Thymus (tissue), 14 donors: ENCODE measurements at places on chromosomes 5 and 9. TPM values are rescaled to one million over a fixed set of nuclear protein-coding genes. Genes with fewer than 3 reads are reported as not detected.

MEIKIN gene
- total RNA-seq = 0.14 TPM

DNA sequence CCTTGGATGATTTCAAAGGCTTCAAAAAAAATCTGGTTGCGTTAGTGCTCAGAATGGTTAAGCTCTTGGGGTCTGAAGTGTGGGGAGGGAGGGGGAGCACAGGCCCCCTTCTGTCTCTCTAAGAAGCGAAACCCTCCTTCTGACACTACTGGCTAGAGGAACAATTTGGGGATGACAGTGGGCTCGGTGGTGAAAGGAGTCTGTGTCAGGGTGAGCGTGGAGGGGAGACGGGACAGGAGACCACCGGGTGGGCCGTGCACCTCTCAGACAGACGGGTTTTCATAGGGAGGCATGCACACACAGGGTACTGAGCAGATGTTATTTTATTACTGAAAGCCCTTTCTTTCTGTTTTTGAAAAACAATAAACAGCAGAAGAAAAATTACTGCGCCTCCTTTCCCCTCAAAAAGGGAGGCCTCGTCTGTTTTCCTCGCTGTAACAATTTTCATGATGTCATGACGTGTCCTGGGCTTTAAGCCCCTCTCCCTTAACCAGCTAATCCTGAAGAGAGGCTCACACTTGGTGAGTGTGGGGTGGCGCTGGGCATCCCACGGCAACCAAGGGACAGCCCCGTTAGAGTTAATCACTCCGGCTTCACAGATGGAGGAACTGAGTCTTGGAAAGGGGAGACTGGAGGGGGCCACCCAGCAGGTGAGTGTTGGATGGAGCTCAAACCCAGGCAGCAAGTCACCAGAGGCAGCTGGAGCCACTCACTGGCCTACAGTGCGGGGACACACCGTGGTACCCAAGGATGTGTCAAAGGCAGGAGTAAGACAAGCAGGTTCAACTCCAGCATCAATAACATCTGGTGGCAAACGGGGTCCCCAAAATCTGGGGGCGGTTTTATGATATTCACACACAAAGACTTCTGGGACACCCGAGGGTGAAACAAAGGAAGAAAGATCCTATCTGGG, 53.4 kb downstream of the PTCH1 start:
- H3K27ac ChIP-seq = peak overlapping the region; percentile 59
- DNase-seq = no peak
- peaks cover 48% of the 10 kb centered on the region for H3K27me3 ChIP-seq

- no peaks in the 10 kb centered on the region for H3K27me3 ChIP-seq
- DNase-seq = no peak
- no peak overlapping the region for H3K27ac ChIP-seq
- H3K4me3 ChIP-seq = no peak overlapping the region
- no peaks in the 10 kb centered on the region for H3K36me3 ChIP-seq
Measured at GRCh38 chr5:131245948-131246347, 17.9 kb upstream of the CDC42SE2 start.

- peaks cover 23% of the 10 kb centered on the region for H3K4me1 ChIP-seq
- H3K27me3 ChIP-seq = peaks cover 48% of the 10 kb centered on the region
- H3K36me3 ChIP-seq = no peaks in the 10 kb centered on the region
- H3K4me3 ChIP-seq = no peak overlapping the region
- DNase-seq = no peak
- H3K27ac ChIP-seq = no peak overlapping the region
Measured at GRCh38 chr9:124768334-124768733, 2.8 kb downstream of the NR6A1 start.

DNA sequence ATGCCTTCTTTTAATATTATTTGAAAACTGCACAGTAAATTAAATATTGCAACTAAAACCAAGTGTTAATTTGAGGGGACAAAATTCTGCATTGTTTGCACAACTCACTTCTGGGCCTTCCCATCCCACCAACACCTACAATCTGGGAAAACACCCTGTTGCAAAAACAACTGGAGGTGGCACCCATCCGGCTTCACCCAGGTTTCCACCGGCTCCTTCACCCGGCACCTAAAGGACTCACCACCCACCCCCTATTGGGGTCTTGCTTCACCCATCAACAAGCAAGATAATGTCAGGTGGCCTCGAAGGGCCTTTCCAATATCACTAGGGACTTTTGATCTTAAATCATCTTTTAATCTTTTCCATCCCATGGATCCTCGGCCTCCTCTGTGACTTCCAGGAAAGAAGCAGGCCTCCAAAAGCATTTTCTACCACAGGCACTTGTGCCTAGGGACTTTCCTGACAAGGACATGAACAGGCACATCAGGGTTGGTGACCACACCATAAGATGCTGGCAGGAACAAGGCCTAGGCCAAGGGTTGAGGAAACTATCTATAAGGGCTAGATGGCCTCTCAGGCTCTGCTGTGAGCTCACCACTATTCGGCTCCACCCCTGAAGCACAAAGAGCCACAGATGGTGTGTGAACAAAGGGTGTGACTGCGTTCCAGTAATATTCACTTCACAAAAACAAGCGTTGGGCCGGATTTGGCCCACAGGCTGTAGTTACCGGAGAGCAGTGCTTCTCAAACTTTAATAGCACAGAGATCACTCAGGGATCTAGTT, 205.1 kb downstream of the AUH start:
- no peak overlapping the region for H3K27ac ChIP-seq
- no peaks in the 10 kb centered on the region for H3K27me3 ChIP-seq
- H3K4me3 ChIP-seq = no peak overlapping the region
- no peaks in the 10 kb centered on the region for H3K36me3 ChIP-seq

CAST gene
- 31.4 TPM for total RNA-seq

DNA sequence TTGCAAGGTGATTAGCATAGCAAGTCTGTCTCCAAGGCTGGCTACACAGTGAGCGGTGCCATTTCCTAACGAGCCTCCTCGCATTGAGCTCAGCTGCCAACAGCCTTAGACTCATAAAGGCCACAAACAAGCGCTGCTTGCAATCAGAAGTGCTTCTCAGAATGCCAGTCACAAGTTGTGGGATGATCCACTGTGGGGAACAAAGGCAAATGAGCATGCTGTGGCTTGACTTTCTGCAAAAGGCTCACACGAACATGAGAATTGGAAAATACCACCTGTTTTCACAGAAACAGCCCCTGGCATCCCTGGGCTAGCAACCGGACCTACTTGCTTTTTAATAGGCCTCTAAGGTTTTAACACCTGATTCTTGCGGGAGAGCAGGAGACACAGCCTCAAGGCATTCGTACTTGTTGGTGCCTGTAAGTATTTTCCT, 215.5 kb downstream of the FANCC start:
- no peak overlapping the region for H3K27ac ChIP-seq
- H3K4me1 ChIP-seq = no peaks in the 10 kb centered on the region
- no peaks in the 10 kb centered on the region for H3K27me3 ChIP-seq

- no peaks in the 10 kb centered on the region for H3K4me1 ChIP-seq
- no peaks in the 10 kb centered on the region for H3K36me3 ChIP-seq
- H3K4me3 ChIP-seq = no peak overlapping the region
- no peak overlapping the region for H3K27ac ChIP-seq
- DNase-seq = no peak
- H3K27me3 ChIP-seq = no peaks in the 10 kb centered on the region
Measured at GRCh38 chr5:179258922-179259730, 86.1 kb downstream of the ADAMTS2 start.

- no peak for DNase-seq
- H3K4me1 ChIP-seq = peaks cover 64% of the 10 kb centered on the region
- H3K27me3 ChIP-seq = no peaks in the 10 kb centered on the region
- H3K27ac ChIP-seq = peak overlapping the region; percentile 99
- H3K4me3 ChIP-seq = peak overlapping the region; percentile 70
Measured at GRCh38 chr5:157269165-157269671, 3.3 kb downstream of the CYFIP2 start.

DNA sequence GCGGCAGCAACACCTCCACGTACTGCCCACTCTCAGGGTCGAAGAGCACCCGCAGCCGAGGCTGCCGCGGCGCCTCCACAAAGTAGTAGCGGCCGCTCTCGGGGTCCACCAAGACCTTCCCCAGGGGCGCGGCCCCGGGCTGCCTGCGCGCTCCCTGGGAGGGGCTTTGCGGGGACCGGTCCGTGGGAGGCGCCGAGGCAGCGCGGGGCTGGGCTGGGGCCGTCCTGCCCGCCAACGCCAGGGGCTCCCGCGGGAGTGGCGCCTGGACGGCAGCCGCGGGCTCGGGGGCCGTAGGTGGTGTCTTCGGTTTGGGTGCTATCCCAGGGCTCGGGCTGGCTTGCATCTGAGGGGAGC, 2.6 kb upstream of the MZB1 start:
- no peak for DNase-seq
- H3K4me3 ChIP-seq = peak overlapping the region; percentile 79
- H3K27ac ChIP-seq = peak overlapping the region; percentile 76
- peaks cover 35% of the 10 kb centered on the region for H3K4me1 ChIP-seq

DNA sequence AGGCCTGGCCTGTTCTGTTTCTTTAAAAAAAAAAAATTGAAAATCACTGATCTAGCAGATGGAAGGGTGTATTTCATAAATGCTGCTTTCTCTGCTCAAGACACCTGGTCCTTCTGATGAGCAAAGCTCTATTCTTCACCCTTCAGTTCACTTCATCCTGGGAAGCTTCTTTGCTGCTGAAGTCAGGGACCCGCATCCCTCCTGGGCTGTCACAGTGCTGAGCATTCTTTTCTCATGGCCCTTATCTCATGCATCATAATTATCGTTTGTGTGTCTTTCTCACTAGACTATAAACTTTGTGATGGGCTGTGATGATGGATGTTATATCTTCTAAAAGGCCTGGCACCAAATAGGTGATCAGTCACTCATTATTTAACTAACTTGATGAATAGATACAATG, 461.0 kb downstream of the GADD45G start:
- H3K4me1 ChIP-seq = no peaks in the 10 kb centered on the region
- no peak for DNase-seq

DNA sequence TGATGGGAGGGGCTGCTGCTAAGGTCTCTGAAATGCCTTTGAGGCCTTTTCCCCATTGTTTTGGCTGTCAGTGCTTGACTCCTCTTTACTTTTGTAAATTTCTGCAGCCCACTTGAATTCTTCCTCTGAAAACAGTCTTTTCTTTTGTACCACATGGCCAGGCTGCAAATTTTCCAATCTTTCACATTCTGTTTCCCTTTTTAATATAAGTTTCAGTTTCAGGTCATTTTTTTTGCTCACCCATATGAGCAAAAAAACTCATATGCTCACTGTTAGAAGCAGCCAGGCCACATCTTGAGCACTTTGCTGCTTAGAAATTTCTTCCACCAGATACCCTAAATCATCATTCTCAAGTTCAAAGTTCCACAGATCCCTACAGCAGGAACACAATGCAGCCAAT, 234.6 kb upstream of the ADRA1B start:
- H3K4me3 ChIP-seq = no peak overlapping the region
- DNase-seq = no peak
- no peaks in the 10 kb centered on the region for H3K4me1 ChIP-seq

DNA sequence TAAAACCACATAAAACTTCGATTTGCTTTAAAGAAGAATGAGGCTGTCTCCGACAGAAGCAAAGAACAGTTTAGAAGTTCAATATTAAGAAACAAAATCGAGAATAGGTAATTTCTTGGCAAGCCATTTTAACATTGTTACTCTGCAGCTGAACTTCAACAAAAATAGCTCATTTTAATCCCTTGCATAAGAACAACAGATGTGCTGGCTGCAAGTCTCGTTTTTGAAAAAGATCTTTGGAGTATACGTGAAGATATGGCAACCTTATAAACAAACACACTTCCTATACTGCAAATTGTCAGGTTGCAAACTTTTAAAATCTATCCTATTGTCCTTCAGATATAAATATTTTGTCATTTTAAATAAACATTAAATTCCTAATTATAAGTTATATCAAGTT, 71.5 kb downstream of the FBN2 start:
- no peak overlapping the region for H3K27ac ChIP-seq
- no peaks in the 10 kb centered on the region for H3K27me3 ChIP-seq
- no peak for DNase-seq
- H3K4me1 ChIP-seq = no peaks in the 10 kb centered on the region
- H3K4me3 ChIP-seq = no peak overlapping the region

DNA sequence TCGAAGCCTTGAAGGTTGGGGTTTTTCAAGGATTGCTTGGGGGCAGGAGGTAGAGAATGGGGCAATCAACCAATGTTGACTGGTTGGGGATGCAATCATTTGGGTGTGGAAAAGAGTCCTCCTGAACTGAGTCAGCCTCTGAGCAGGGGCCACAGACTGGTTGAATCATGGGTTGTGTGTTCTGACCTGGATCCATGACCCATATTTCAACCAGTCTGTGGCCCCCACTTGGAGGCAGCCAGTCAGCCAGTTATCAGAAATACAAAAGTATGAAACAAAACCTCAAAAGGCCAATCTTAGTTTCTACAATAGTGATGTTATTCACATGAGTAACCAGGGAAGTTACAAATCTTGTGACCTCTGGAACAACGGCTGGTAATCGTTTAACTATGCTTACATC, 81.4 kb upstream of the RANBP6 start:
- no peak overlapping the region for H3K27ac ChIP-seq
- no peaks in the 10 kb centered on the region for H3K27me3 ChIP-seq
- DNase-seq = no peak
- H3K4me3 ChIP-seq = no peak overlapping the region
- H3K36me3 ChIP-seq = no peaks in the 10 kb centered on the region

GRCh38 chr9:108609897-108610253, 245.9 kb downstream of the ACTL7B start:
- no peaks in the 10 kb centered on the region for H3K4me1 ChIP-seq
- no peaks in the 10 kb centered on the region for H3K36me3 ChIP-seq
- no peaks in the 10 kb centered on the region for H3K27me3 ChIP-seq
- no peak for DNase-seq
- H3K4me3 ChIP-seq = no peak overlapping the region

SLCO6A1 gene
- total RNA-seq = 0.14 TPM

DNA sequence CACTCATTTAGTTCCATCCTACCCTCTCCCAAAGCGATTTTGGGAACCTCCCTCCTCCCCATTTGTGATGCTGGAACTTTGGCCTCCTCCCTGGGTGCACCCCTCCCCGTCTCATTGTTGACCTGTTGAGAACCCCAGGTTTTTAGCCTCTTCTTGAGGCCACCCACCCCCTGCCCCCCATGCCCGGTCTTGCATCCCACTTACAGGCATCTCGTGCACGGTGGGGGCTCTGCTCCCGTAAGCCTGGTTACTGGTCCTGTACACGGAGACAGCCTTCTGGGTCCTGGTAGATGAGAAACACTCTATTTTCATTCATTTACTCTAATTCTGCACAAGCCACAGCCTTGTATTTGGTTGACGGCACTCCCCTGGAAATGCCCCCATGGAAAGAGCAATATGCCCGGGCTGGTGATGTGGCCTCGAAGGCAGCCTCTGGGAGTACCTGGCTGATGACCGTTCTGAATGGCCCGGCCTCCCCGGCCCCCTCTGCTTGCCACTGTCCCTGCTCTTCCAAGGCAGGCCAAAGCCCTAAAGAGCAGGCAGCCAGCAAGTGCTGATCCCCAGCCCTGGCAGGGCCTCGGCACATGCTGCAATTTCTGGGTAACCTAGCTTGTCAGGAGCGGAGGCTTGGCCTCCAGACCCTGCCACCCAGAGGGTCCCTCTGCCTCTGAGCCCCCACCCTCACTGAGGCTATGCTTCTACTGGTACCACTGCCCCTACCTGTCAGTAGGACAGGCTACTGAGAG, 1.9 kb upstream of the MRPS2 start:
- peaks cover 16% of the 10 kb centered on the region for H3K4me1 ChIP-seq
- H3K27ac ChIP-seq = no peak overlapping the region
- DNase-seq = no peak
- peaks cover 22% of the 10 kb centered on the region for H3K27me3 ChIP-seq
- no peak overlapping the region for H3K4me3 ChIP-seq

GRCh38 chr5:136636001-136636400, 270.7 kb upstream of the TRPC7 start:
- no peak overlapping the region for H3K27ac ChIP-seq
- no peak for DNase-seq
- no peaks in the 10 kb centered on the region for H3K4me1 ChIP-seq
- no peaks in the 10 kb centered on the region for H3K27me3 ChIP-seq
- no peak overlapping the region for H3K4me3 ChIP-seq

B4GALT1 gene
- 6.9 TPM for total RNA-seq
